ENCODE measurements at places on chromosomes 1 and 21. TPM values are rescaled to one million over a fixed set of nuclear protein-coding genes. Genes with fewer than 3 reads are reported as not detected.

DNA sequence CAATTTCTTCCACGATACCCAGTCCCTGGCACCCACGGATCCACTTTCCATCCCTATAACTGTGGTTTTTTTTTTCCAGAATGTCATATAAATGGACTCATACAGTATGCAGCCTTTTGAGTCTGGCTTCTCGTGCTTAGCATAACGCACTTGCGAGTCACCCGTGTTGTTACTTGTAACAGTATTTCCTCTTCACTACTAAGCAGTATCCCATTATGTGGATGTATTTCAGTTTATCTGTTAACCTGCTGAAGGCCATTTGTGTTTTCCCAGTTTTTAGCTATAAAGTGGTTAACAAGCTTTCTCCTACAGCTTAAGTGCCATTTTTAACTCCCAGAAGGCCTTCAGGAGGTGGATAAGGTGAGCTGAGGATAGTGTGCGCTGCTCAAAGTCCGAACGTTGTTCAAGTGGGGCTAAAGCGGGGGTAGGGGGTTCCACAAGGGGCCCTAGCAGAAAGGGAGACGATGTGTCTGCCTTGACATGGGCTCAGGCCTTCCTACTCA, 829 bp downstream of the ADAR start:
- DNase-seq, result peak; percentile 74
- H3K27ac ChIP-seq, result peak overlapping the region; percentile 98
- H3K4me1 ChIP-seq, result peaks cover 21% of the 10 kb centered on the region
- no peaks in the 10 kb centered on the region for H3K27me3 ChIP-seq
- H3K36me3 ChIP-seq, result no peaks in the 10 kb centered on the region
- H3K4me3 ChIP-seq, result peak overlapping the region; percentile 99

DNA sequence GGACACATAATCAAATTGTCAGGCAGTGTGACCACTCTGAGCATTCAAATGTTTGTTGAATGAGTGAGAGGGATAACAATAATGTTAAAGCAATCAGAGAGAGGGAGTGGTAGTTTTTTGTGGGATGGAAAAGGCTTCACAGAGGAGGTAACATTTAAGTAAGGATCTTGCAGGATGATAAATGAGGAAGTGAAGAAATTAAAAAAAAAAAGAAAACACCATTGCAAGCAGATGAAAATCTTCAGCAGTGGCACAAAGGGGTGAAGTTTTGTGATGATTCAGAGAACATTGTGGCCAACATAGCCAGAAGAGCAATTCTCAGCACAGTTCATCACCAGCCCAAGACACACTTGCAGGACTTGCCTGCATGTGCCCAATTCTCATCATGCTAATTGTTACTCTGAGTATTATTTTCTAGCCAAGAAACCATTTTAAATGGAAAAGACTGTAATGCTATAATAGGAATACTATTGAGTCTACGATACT, 35.0 kb downstream of the OVGP1 start:
- peaks cover 2% of the 10 kb centered on the region for H3K27me3 ChIP-seq
- no peaks in the 10 kb centered on the region for H3K36me3 ChIP-seq
- H3K4me1 ChIP-seq, result no peaks in the 10 kb centered on the region
- H3K27ac ChIP-seq, result no peak overlapping the region
- no peak overlapping the region for H3K4me3 ChIP-seq

DNA sequence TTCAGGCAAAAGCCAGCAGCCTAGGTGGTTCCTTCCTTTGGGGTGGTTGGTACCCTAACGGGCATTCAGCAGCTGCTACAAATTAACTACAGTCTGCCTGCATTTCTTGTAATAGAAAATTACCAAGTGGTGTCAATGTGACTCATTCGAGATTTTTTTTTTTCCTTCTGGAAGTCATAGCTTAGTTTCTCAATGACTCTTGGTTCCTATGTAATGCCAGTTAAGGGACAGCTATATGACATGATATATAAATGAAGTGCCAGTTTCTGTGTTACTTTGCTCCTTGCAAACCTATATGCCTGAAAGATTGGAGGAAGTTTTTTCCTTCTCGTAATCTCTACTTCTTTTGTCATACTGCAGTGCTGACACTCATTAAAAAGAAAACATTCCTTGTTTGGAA, 2.6 kb downstream of the MGST3 start:
- no peak overlapping the region for H3K4me3 ChIP-seq
- no peaks in the 10 kb centered on the region for H3K36me3 ChIP-seq
- DNase-seq, result peak; percentile 41
- no peak overlapping the region for H3K27ac ChIP-seq
- H3K27me3 ChIP-seq, result no peaks in the 10 kb centered on the region

- H3K27me3 ChIP-seq, result no peaks in the 10 kb centered on the region
- no peak overlapping the region for H3K27ac ChIP-seq
- peak; percentile 25 for DNase-seq
- H3K4me1 ChIP-seq, result peaks cover 8% of the 10 kb centered on the region
- H3K36me3 ChIP-seq, result peaks cover 13% of the 10 kb centered on the region
Measured at GRCh38 chr1:25501235-25502058, 42.0 kb upstream of the LDLRAP1 start.

- no peak overlapping the region for H3K27ac ChIP-seq
- H3K4me3 ChIP-seq, result no peak overlapping the region
- no peaks in the 10 kb centered on the region for H3K4me1 ChIP-seq
- H3K27me3 ChIP-seq, result no peaks in the 10 kb centered on the region
Measured at GRCh38 chr21:18070392-18070791, 174.2 kb upstream of the CHODL start.

- no peak for DNase-seq
- peaks cover 2% of the 10 kb centered on the region for H3K27me3 ChIP-seq
- no peaks in the 10 kb centered on the region for H3K4me1 ChIP-seq
- H3K4me3 ChIP-seq, result no peak overlapping the region
Measured at GRCh38 chr1:6168947-6169586, 11.1 kb downstream of the CHD5 start.

GRCh38 chr1:5682626-5683225, 309.5 kb downstream of the NPHP4 start:
- H3K4me1 ChIP-seq, result no peaks in the 10 kb centered on the region
- DNase-seq, result no peak
- H3K27ac ChIP-seq, result no peak overlapping the region
- no peak overlapping the region for H3K4me3 ChIP-seq
- H3K36me3 ChIP-seq, result no peaks in the 10 kb centered on the region
- H3K27me3 ChIP-seq, result no peaks in the 10 kb centered on the region

GRCh38 chr1:219130366-219130935, 43.2 kb upstream of the LYPLAL1 start:
- no peak for DNase-seq
- no peaks in the 10 kb centered on the region for H3K27me3 ChIP-seq
- no peak overlapping the region for H3K27ac ChIP-seq
- H3K4me1 ChIP-seq, result no peaks in the 10 kb centered on the region
- H3K4me3 ChIP-seq, result no peak overlapping the region

GRCh38 chr21:44379991-44380865, 26.8 kb downstream of the TRPM2 start:
- no peak overlapping the region for H3K4me3 ChIP-seq
- no peaks in the 10 kb centered on the region for H3K36me3 ChIP-seq
- peaks cover 2% of the 10 kb centered on the region for H3K27me3 ChIP-seq

GRCh38 chr1:211751438-211751837, 76.0 kb upstream of the NEK2 start:
- H3K36me3 ChIP-seq, result no peaks in the 10 kb centered on the region
- no peak overlapping the region for H3K4me3 ChIP-seq
- DNase-seq, result no peak
- no peaks in the 10 kb centered on the region for H3K4me1 ChIP-seq
- no peaks in the 10 kb centered on the region for H3K27me3 ChIP-seq

DNA sequence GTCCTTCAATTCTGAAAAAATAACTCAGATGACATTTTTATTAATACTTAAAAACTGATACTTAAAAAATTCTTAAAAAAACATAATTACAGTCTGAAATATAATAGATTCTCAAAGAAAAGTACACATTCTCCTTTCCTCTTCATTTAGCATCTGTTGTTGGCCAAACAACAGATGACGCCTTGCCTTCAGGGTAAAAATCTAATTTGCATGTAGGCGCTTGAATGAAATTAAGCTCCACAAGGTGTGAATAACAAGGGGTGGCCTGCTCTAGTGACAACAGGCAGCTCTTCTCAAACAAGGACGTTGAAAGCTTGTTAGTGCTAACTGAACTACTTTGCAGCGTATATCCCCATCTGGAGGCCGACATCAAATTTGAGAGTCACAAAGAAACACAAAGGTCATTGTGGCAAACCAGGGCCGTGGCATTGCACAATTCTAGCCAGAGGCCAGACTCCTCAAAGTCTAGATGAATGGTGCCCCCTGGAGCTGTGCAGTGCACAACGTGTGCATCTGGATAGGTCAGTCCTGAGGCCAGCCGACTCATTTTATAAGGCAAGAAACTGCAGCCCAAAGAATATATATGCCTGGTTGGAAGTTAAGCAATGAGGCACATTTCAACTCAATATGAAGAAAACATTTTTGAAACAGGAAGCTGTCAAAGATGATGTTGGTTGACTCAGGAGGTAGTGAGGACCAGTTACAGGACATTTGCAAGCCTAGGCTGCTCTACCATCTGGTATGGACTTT, 459.2 kb upstream of the RUNX1 start:
- no peak overlapping the region for H3K27ac ChIP-seq
- no peaks in the 10 kb centered on the region for H3K36me3 ChIP-seq
- peaks cover 12% of the 10 kb centered on the region for H3K4me1 ChIP-seq
- no peak overlapping the region for H3K4me3 ChIP-seq
- H3K27me3 ChIP-seq, result no peaks in the 10 kb centered on the region

DNA sequence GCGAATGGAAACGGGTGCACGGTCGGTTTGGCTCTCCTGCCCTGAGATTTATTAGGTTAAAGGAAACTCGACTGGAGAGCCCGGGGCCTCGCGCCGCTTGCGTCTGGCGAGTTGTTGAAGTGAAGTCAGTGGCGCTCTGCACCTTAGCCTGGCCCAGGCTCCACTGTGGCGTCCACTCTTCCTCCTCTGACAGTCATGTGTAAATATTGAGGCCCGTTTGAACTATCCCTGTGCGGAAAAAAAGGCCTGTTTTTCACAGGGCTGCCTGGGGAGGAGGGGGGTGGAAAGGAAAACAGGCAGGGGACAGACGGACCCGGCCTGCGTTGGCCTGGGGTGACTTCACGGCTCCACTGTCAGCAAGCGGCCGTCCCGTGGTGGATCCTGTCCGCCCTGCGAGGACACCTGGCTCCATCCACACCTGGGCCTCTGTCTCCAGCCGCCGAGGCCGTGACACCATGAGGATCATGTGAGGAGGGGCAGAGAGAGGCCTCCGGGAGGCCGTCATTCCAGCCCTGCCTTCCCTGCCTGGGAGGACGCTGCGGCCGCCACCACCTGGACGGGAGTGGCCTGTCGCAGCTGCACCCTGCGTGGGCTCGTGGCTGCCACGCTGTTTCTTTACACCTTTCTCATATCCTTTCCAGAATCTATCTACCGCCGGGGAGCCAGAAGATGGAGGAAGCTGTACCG, 59.8 kb downstream of the FAAP20 start:
- H3K4me3 ChIP-seq, result no peak overlapping the region
- DNase-seq, result no peak
- H3K4me1 ChIP-seq, result peaks cover 26% of the 10 kb centered on the region

GRCh38 chr1:1946540-1946939, 27.5 kb upstream of the TMEM52 start:
- no peaks in the 10 kb centered on the region for H3K36me3 ChIP-seq
- H3K4me1 ChIP-seq, result no peaks in the 10 kb centered on the region
- no peak for DNase-seq
- H3K27ac ChIP-seq, result no peak overlapping the region
- H3K4me3 ChIP-seq, result no peak overlapping the region

DNA sequence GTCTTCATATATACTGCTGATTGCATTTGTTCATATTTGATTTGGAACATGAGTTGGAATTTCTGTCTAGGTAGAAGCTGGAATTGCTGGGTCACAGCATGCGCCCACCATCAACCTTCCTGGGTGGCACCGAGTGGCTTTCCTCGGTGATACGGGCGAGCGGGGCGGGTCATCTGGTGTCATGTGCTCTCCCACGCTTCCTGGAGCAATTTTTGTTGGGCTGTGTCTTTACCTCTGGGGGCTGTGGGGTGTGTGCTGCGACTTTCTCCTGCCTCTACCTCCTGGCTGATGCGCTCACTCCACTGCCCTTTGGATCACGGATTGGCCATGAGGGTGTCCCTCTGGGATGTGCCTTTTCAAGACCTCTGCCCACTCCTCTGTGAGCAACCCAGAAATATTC, 108.7 kb upstream of the COL6A1 start:
- no peaks in the 10 kb centered on the region for H3K27me3 ChIP-seq
- no peak for DNase-seq
- H3K4me3 ChIP-seq, result no peak overlapping the region
- H3K4me1 ChIP-seq, result peaks cover 41% of the 10 kb centered on the region

- DNase-seq, result no peak
- H3K4me3 ChIP-seq, result no peak overlapping the region
- peaks cover 2% of the 10 kb centered on the region for H3K27me3 ChIP-seq
- H3K27ac ChIP-seq, result no peak overlapping the region
- H3K4me1 ChIP-seq, result no peaks in the 10 kb centered on the region
- no peaks in the 10 kb centered on the region for H3K36me3 ChIP-seq
Measured at GRCh38 chr1:64711266-64711665, 33.6 kb upstream of the RAVER2 start.

DNA sequence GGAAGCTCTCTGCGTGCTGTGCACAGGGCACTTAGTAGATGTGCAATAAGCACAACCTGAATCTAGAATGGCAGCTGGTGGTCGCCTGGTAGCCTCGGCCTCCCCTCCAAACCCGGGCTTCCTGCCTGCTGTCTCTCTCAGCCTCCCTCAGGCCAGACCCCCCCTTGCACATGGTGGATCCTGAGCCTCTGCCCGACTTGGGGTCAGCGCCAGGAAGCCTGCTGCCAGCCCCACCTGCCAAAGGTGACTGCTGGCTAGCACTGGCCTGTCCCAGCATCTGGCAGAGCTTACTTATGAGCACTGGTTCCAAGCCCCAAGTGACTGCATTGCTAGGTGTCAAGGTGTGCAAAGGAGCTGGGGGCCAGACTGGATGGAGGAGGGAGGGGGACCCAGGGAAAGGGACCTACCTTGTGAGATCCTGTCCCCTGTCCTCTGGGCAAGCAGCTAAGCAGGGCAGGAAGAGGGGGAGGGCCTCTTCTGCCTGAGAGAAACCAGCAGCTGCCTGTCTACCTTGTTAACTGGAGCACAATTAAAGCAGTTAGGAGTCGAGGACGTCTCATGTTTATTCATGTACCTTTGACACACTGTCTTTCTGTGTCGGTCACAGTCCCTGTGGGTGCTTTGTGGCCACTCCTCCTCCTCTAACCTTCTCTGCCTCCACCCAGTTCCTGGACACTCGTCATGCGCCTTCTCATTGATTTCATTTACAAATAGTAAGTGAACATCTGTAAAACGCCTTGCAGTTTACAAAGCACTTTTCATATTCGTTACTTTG, 100.9 kb downstream of the DDX20 start:
- no peak for DNase-seq
- H3K4me1 ChIP-seq, result no peaks in the 10 kb centered on the region
- H3K36me3 ChIP-seq, result no peaks in the 10 kb centered on the region
- no peak overlapping the region for H3K27ac ChIP-seq

Gene LCE1E
- total RNA-seq, result not detected

Gene OR2L5
- total RNA-seq, result not detected

Gene DNAH14
- 21.2 TPM for total RNA-seq

Gene RASAL2
- total RNA-seq, result 45.3 TPM

Gene LCE7A
- not detected for total RNA-seq

Gene RGS13
- not detected for total RNA-seq

Gene LCE2A
- total RNA-seq, result not detected

Gene SETSIP
- not detected for total RNA-seq

Gene ADAMTS4
- total RNA-seq, result 2.7 TPM

Gene FGR
- total RNA-seq, result 0.17 TPM

Gene SLC35D1
- total RNA-seq, result 12.7 TPM

Gene ACTA1
- 16.2 TPM for total RNA-seq
